Left lung (tissue), 14 donors: ENCODE measurements at places on chromosomes 12 and 14. TPM values are rescaled to one million over a fixed set of nuclear protein-coding genes. Genes with fewer than 3 reads are reported as not detected.

Gene WNT5B
- total RNA-seq = 3.3 TPM

Gene ITGB7
- total RNA-seq = 10.9 TPM

Gene NKX2-1
- total RNA-seq = 251 TPM

Gene TAS2R14
- total RNA-seq = 1.9 TPM

Gene CCDC197
- not detected for total RNA-seq

DNA sequence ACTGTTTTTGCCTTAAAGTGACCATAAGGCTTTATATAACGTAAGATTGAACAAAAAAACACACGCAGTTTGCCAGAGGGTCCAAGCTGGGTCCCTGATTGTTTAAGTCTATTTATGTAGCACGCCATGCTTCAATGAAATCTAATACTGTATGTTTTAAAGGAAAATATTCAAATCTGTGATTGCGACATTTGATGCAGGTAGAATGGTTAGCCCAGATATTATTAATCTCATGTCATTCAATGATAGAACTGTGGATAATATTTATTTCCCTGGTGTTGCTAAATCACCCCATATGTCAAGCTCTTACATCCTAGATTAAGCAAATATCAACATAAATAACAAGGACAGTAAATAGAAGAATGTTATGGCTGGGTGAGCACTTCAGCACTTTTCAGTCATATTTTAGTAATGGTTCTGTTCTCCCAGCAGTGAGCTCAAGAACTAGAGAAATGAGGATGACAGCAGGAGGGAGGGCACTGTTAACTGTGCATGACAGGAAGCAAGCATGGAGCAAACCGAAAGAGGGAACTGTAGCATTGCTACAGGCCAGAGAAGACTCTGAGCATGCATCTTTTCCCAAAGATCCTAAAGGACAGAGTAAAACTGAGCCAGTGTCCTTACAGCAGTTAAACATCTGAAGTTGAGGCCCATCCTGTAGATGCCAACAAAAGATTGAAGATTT lies 465.7 kb upstream of the MGAT4C start:
- DNase-seq = no peak

DNA sequence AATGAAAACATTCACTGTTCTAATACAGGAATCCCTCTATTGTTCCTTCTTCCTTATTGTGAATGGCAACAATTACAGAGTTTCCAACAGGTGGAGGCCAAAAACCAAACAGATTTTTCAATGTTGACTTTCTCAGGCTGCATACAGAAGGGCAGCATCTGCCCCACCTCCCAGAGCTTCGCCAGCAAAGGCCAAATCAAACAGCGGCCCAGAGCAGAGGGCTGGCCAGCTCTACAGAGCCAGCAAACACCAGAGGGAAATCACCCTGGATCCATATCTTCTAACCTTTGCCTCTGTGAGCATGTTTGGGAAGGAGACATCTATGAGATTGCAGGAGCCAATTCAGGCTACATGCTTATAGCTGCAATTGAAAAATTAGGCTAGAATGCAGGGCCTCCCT lies 4.4 kb upstream of the CRACR2A start:
- DNase-seq = no peak

GRCh38 chr12:108204117-108204987 lies 75.3 kb downstream of the WSCD2 start:
- DNase-seq = no peak

DNA sequence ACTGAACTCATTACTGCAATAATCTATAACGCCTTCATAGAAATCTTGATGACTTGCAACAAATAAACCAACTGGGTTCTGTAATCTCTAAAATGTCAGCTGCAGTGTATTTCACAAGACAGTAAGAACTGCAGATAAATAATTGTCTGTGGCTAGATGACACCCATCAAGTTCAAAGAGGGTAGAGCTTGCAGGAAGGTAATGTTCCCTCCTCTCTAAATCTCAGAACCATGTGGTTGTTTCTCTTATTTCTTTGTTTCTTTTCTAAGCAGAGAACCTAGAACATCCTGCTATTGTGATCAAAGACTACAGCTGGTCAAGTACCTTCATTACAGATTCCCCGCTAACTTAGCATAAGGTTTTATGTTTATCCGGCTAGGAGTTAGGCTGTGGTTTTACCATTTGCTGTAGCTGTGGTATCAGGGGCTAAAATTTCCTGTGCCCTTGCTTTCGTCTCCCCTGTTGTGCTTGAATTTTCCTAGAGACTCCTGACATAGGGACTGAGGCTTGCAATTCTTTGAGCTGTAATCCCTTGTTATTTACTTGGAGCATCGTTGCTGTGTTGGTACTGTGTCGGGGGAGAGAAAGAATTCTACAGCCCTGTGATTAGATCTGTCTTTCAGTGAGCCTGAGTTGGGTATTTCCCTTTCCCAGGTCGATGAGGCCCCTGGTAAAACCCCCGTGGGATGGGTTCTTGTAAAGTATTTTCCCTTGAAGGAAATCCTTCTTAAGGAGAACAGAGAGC lies 253.1 kb upstream of the BTG1 start:
- no peak for DNase-seq

DNA sequence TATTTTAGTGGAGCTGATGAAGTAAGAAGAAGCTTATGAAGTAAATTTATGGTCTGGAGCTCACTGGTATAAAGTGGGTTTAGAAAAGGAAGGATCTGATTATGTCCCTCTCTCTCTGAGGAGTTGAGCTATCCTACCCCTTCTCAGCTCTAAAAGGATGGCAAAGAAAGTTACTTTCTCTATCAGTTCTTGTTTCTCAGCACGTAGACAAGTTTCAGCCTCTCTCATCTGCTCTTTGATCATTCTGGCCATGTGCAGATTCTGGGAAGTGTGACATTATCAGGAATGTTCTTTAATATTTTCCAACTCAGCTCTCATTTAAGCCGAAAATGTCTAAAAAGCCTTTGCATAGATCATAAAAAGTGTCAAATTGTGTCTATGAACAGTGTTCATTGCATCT lies 5.8 kb upstream of the EGLN3 start:
- no peak for DNase-seq

DNA sequence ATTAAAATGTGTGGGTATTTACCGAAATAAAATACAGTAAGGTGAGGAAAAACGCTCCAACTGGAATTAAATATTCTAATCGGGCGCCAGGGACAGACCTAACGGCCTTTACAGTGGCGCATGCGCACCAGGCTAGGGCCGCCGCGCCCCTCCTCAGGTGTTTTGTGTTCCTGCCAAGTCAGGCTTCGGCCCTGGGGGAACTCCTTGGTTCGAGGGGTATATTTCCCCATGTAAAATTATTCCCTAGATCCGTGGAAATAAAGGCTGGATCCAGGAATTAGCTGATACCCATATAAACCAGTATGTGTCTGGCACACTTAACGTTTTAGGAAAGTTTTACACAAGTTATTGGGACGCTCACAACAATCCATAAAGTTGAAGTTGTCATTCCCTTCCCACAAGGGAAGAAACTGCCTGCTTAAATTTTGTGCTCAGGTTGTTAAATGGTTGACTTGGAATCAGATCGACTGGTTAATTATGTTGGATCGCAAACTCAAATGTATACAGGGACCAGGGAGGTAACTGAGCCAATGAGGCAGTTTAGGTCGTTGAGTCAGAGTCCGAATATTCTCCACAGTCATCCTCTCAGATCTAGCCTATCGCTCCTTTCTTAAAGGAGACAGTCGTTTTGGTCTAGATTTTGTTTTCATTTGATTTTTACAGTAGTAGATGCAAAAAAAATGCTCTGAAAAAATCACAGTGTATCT lies 621 bp upstream of the ANAPC7 start:
- peak; percentile 65 for DNase-seq

- no peak for DNase-seq
These were observed 1538.3 kb upstream of the SEL1L start for GRCh38 chr14:83071888-83072501.

GRCh38 chr14:73235531-73236155 lies 1.7 kb upstream of the PAPLN start:
- DNase-seq = no peak

GRCh38 chr12:100908501-100908900 lies 113.9 kb downstream of the ANO4 start:
- DNase-seq = no peak

DNA sequence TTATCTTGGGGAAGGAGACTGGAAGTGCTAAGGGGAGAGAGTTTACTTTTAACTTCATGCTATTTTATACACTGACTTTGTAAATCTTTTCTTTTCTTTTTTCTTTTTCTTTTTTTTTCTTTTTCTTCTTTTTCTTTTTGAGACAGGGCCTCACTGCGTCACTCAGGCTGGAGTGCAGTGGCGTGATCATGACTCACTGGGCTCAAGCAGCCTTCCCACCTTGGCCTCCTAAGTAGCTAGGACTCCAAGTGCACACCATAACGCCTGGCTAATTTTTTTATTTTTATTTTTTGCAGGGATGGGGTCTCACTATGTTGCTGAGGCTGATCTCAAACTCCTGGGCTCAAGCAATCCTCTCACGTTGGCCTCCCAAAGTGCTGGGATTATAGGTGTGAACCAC lies 294.6 kb upstream of the PRICKLE1 start:
- DNase-seq = no peak

DNA sequence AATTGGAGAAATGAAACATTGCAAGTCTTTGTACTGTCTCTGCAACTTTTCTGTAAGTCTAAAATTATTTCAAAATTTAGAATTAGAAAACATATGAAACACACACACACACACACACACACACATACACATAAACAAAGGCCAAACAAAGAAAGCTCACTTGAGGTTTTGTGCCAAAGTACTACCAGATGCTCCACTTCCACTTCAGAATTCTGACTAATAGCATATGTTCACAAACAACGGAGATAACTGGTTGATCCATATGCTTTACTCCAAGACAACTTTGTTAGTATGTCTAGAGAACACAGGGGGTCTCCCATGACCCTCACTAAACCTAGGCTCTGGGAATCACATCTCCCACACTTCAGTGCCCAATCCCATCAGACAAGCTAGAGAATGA lies 133.8 kb upstream of the CLEC14A start:
- peak; percentile 10 for DNase-seq

GRCh38 chr12:70469221-70469820 lies 103.2 kb downstream of the KCNMB4 start:
- DNase-seq = no peak

- DNase-seq = no peak
These were observed 189.7 kb downstream of the BCAT1 start for GRCh38 chr12:24759155-24759554.

DNA sequence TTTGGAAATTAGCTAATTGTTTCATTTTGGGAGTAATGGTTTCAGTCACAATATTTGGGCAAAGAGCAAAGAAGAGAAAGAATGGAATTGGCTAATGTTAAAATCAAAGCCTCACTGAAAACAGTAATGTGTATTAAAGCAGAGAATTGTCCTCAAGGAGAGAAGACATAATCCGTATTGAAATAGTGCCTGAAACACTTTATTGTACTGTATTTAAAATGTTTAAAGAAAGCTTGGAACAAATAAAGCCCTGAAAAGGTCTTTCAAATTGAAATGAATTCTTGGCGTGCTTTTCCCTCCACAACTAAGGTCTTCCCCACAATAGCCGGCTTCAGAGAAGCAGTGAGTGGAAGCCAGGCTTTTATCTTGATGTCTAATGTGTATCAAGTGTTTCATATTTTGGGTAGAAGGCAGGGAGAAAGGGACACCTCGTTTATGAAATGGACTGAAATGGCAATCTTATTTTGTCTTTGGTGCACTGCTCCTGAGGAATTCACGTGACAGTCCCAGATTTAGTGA lies 212.9 kb upstream of the CRY1 start:
- DNase-seq = no peak

GRCh38 chr14:93932642-93933041 lies 5.5 kb downstream of the FAM181A start:
- DNase-seq = no peak

DNA sequence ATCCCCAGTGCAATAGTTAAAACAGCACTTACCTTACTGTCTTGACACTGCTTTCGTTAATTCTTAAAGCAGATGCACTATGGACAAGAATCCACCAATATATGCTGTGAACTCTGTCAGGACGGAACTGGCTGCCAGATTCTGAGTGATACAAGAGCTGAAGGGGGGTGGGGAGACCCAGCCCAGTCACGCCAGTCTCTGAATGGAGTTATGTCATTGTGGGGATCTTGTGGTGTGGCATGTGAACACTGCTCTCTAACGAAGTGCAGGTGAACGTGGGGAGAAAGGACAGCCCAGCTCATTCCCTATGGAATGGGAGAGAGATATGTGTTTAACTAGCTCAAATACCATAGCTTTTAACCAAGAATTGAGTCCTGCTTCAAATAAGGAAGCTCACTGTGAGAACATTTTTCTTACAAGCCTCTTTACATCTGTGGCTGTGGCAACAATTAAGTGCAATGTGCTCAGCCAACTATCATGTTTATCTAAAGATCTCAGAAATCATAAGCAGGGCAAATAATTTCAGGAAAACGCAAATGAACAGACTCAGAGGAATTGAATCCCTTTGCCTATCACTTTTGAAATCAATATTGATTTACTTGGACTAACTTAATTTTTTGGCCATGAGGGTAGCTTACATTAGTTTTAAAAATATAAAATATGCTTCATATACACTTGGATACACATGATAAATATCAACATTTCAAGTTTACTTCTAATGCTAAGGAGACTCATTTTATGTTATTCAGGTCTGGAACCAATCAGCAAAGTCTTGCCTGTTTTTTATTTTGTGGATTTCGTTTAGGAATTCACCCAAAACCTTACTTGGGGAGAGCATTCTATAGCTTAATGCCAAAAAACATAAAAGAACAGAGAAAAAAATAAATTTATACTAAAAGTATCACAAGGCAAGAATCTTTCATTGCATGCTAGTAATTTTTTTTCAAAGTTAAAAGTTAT lies at the start of gene LUM:
Gene LUM, minus strand, starts transcription at position 129 of the 960 bp plus-strand sequence. CDS start 2,515 bp downstream, outside the sequence.
- no peak for DNase-seq

DNA sequence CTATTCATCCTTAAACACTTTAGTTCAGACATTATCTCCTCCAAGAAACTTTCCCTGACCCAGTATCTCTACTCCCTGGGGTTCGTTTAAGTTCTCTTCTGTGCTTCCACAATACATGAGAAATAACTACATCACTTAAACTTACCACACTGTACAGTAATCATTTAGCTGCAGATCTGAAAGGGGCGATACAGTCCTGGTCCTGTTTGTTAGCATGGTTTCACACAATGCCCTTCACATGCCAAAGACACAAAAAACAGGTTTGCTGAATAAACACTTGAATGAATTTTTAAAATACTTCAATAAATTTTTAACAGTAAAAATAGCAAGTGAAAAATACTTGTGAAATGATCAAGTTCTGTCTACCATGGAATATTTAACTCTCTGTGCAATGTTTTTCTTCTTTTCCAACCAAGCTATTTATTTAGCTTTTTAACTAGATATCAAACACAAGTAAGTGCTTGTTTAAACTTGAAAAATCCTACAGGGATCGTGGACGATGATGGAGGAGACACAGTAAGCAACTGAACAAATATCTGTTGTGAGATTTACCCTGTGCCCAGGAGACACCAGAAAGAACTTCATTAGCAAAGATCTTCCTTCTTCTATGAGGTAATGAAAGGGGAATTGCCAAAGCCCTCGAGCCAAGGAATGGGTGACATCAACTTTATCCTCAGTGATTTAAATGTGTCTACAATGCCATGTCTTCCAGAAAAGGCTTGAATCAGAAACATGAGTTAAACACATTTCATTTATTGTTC lies 255.6 kb upstream of the GRIP1 start:
- DNase-seq = no peak

- DNase-seq = no peak
These were observed 66.2 kb upstream of the BCL2L14 start for GRCh38 chr12:12004524-12004923.

- DNase-seq = no peak
These were observed 33.7 kb upstream of the PYGL start for GRCh38 chr14:50977863-50978528.
